ENCODE measurements at places on chromosomes 16 and 17.

DNA sequence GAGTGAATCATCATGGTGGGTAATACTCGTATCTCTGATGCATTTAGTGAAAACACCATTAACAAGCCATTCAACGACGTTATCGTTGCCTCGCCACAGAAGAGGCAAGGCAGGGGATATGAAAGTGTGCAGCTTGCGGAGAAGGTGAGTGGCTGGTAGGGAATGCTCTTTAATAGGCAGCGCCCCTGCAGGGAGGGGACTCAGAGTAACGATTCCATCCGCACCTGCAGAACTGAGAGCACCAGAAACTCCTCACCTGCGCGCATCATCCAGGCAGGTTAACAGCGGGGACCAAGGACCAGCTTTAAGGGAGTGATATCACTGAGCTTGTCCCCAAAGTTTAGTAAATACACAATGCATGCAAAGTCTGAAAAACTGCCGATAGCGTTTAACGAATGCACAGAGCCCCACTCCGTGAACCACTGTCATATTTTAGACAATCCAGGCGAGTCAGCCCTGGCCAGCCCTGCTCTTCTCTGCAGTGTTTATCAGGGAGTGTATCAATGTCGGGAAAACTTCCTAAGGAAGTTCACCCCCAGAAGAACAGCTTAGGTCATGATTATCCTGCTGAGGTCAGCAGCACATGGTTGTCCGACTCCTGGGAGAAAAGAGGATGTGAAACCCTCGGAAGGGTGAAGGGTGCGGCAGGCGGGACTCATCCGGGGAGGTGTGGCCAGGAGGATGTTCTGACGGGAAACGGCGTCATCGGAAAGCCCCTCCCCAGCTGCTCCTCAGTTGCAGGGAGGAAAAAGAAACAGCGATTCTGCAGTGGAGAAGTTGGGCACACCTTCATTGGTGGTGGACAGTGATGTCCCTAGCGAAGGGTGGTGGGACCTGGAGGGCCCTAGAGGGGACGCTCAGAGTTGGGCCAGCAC lies 68.5 kb upstream of the DNAH17 start:
- DNase-seq: no peak

DNA sequence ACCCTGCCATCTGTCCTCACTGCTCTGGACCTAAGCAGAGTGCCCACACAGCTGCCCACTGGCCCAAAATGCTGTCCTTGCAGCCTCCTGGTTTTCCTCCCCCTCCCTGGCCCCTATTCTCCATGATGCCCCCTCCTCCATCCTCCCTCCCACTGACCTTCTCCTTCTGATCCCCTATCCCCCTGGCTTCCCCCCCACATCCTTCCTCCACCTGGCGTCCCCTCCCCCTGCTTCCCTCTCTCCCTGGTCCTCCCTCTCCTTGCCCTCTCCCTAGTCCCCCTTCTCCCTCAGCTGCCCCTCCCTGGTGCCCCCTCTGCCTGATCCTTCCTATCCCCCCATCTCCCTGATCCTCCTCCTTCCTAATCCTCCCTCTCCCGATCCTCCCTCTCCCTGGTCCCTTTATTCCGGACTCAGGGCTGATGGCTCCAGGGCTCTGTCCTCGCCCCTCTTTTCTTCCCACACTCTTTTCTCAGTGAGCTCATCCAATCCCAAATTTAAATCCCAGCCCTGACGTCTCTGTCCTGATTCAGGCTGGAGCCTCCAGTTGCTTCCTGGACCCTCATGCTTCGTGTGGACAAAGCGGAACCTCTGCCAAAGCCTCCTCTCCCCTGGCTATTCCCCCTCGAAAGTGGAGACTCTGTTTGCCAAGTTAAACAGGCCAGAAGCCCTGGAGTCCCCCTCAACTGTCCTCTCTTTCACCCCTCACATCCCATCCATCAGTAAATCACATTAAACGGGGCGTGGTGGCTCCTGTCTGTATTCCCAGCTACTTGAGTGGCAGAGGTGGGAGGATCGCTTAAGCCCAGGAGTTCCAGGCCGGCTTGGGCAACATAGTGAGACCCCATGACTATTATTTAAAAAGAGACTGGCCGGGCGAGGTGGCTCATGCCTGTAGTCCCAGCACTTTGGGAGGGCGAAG lies 18.1 kb upstream of the RHBDF2 start:
- no peak for DNase-seq

DNA sequence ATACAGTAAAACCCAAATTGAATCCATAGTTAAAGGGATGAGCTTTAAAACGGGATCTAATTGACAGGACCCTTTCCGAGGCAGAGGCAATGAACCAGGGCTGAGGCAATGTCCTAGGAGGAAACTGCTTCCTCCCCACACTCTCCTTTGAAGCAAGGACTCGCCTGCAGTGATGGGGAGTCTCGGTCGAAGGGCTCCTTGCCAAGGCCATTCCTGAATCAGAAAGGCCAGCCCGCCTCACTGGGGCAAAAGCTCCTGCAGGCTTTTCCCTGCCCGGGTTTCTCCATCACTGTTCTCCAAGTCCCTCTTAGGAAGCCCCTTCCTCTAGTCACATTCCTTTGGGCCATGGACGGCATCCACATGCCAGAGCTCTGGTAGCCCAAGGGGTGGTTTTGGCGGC lies 132.0 kb downstream of the RBFOX3 start:
- DNase-seq: no peak

DNA sequence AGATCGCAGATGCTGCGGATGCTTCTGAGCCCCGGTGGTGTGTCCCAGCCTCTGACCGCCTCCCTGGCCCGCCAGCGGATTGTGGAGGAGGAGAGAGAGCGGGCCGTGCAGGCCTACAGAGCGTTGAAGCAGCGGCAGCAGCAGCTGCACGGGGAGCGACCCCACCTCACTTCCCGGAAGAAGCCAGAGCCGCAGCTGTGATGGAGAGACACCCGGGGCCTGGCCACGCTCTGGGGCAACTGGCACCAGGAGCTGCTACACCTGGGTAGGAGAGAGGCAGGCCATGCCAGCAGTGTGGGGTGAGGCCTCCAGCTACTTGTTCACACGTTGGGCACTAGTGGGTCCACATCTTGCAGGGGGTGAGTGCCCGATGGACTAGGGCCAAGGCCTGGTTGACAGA lies 6.0 kb downstream of the CCDC137 start:
- no peak for DNase-seq

DNA sequence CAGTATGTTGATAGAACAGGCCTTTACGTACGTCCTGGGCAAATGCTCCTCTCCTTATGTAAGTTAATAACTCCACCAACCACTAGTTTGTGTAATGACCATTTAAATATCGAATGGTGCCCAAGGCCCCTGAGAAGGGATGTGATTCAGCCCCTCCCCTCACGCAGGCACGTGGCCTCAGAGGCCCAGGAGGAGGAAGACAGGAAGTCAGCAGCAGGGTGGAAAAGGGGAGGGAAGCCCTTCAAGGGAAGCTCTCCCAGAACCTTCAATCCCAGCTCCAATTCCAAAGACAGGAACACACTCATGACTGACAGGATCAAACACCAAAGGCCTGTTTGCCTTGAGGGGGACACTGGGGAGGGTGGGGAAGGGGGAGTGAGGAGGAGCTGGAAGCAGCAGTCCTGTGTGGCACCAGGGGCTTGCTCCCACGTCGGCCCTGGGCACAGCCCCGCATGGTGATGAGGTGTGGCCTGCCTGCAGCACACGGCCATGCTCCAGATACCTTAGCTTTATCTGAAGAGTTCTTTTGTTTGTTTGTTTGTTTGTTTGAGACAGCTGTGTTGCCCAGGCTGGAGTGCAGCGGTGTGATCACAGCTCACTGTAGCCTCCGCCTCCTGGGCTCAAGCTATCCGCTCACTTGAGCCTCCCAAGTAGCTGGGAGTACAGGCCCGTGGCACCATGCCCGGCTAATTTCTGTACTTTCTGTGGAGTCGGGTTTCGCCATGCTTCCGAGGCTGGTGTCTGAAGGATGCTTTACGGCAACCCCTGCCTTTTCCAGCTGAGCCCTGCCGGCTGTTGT lies 105.0 kb downstream of the ZNF778 start:
- DNase-seq: no peak

- no peak for DNase-seq
Observed at GRCh38 chr17:62110923-62111484, 45.9 kb upstream of the MED13 start.

GRCh38 chr16:83652943-83653342 lies 154.8 kb upstream of the HSBP1 start:
- DNase-seq: no peak

DNA sequence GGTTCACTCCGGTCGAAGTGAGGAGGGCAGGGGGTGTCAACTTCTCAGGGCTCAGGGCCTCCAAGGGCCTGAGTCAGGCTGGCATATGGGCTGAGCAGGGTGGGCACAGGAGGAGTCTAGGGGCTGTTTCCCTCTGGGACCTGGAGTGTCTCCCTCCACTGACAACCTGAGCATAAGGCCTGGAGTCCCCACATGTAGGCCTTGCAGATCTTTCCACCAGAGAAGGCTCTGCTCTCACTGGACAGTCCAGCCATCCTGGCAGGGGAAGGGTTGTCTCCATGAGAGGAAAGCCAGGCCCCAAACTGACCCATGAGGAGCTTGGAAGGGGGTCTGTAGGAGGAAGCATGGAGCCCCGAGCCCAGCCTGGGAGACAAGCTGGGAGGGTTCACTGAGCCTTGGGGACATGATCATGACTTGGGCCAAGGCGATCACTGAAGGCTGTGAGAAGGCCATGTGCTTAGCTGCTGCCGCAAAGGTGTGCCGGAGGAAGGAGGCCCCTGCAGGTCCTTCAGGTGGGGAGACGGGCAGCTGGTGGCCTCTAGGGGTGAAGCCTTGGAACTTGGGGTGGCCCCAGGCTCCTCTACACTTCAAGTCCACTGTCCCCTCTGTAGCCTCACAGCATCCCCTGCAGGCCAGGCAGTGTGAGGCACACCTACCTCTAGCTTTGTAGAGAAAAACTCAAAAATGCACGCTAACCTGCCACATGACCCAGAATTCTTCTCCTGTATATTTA lies 9.9 kb downstream of the CMTM2 start:
- peak; percentile 20 for DNase-seq
